ENCODE measurements at places on chromosomes 13 and 19.

DNA sequence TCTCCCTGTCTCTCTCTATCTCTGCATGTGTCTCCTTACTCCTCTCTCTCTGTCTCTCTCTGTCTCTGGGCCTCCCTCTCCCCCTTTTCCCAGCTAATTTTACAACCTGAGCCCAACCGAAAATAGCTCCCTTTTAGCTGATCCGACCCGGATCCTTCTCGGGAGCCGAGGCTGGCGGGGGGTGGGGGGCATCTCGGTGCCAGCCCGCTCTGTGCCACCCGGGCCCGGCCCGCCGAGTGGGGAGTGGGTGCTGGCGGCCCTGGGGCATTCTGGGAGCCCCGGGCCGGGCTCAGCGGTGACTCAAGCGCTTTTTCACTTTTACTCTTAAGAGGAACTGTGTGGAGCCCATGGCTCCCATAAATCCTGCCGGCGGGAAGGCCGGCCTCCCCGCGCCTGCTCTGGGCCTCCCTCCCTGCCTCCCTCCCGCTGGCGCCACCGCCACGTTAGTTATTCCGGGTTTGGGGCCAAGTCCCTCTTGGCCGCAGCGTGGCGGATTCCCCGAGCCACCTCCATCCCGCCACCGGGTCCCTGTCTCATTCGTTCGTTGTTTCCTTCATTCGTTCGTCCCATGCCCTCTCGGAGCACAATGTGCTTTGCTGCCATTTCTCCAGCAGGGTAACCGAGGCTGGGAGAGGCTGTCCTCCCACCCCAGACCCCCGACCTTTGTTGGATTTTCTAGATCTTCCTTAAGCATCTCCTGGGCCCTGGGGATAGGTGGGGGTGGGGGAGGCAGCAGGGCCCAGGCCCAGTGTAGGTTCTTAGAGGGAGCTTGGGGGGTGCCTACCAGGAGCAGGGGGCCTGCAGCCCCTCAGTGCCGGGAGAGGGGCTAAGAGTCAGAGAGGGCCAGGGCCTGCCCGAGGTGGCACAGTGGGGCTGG lies 3.2 kb downstream of the NFIC start:
- DNase-seq = no peak

GRCh38 chr19:17079710-17080439 lies 4.3 kb downstream of the MYO9B start:
- DNase-seq = peak; percentile 62

DNA sequence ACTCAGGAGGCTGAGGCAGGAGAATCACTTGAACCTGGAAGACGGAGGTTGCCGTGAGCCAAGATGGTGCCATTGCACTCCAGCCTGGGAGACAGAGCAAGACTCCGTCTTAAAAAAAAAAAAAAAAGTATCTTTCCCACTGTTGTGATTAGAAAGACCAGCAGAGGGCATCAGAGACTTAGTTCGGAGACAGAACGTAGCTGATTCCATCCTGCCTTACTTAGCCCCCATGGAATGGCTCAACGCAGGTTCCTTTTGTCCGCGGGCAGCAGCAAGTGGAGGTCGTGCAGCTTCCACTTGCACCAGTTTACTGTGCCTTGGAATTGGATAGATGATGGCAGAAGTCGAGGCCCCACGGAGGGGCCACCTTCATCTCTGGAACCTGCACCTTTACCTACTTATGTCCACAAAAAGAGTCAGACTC lies 8.1 kb downstream of the TIMM29 start:
- no peak for DNase-seq

DNA sequence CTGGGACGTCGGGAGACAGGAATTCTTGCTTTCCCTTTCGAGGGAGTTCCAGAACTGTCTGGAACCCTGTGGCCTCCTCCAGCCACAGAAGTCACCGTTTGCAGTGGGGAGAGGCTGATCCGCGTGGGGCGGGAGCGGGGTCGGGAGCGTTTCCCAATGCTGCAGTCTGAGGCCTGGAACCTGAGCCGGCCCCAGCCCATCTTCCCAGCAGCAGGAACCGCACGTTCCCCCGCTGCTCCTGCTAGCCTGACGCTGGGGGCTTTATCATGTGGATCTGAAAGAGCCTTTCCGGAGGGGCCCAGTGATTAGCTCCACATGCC lies 13.4 kb downstream of the DPP9 start:
- DNase-seq = no peak

- DNase-seq = no peak
Observed at GRCh38 chr19:1069009-1069779, 2.2 kb downstream of the ARHGAP45 start.

GRCh38 chr19:29544656-29545360 lies 19.0 kb downstream of the VSTM2B start:
- DNase-seq = no peak

GRCh38 chr13:61162636-61163035 lies 253.0 kb downstream of the PCDH20 start:
- no peak for DNase-seq

DNA sequence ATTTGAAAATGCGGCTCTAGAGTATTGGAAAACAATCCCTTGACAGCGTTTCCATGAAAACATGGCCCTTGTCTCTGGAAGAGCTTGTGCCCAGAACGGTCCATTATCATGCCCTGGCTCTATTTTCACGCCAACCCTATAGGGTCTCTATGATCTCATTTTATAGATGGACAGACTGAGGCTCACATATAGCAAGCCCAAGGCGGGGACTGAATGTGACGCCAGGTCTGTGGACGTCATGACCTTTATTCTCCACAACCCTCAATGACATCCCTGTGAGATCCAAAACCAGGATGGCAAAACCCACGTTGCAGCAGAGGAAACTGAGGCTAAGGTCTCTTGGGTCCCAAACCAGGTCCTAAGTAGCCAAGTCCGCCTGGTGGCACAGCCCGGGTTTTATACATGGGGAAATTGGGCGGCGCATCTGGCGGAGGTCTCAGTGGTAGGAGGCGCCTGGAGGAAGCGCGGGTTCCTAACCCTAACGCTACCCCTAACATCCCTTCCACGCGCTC lies 425 bp upstream of the COLGALT1 start:
- DNase-seq = no peak

DNA sequence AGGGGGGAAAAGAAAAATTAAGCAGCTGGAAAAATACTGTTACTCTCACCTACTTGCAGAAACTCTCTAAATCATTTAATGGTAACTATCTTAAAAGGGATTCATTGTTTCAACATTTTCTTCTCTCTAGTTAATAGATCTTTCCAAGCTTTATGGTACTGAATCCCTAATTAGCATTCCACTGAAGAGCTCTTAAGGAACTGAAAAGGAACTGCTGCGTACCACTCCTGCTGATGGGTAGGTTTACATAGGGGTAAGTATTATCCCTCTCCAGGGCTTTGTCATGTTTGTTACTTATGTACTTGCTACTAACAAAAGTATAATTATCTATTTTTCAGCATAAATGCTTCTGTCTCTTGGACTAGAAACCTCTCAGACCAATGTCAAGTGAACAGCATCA lies 12.5 kb downstream of the TEX30 start:
- DNase-seq = no peak

DNA sequence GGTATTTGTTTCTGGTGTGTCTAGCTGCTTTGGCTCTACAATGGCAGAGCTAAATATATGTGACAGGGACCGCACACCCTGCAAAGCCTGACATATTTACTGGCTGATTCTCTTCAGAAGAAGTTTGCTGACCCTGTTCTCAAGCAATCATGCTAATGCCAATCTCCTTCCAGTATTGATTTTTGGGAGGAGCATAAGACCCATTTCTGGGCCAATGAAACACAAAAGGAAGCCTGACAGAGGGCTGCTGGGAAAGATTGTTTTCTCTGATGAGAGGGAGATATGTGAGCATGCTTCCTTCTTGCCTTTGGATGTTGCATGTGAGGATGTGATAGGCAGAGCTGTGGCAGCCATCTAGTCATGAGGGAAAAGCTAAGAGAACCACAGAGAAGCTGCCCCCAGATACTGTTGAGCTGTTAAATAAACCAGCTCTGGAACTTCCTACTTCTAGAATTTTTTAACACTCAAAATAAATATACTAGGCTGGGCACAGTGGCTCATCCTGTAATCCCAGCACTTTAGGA lies 31.4 kb upstream of the TPTE2 start:
- no peak for DNase-seq

DNA sequence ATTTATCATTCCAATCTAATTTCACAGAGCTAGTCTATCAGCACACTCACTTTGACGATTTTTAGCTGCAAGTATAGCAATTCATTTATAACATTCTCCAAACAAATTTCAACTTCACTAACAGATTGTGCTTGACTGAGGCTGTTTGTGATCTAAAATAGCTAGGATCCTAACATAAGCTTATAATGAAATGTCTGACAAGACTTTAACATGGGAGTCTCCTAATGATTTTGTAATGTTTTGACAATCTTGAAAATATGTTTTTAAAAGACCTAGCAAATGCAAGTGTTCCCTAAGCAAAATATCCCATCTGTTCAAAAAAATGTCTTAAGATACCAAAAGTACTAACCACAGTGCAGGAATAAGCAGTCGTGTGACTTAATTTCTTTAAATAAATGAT lies 889.5 kb upstream of the SPRY2 start:
- DNase-seq = no peak

GRCh38 chr19:13478576-13478975 lies 27.7 kb downstream of the CACNA1A start:
- DNase-seq = no peak

DNA sequence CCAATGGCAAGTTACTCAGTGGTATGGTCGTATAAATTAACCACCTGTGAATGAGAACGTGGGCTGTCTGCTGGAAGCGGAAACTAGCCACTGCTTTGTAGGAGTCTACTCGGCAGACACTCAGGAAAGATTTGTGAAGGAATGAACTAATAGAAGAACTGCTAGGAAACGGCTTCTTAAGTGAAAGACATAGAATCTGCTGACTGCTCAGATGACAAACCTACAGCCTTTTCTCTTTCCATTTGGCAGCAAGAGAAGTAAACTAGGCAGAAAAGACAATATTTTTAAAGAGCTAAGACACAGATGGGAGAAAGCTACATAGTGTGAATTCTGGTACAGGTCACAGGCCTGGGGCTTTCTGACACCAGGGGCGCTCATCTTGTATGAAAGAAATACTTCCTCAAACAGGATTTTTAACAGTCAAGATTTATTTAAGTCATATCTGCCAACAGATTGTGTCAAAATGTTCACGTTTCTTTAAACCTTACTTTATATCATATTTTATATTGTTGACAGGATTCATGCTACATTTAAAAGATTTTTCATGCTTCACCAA lies 78.4 kb downstream of the MIPEP start:
- no peak for DNase-seq

- DNase-seq = no peak
Observed at GRCh38 chr13:98771838-98772611, 19.6 kb upstream of the SLC15A1 start.

- peak; percentile 80 for DNase-seq
Observed at GRCh38 chr19:41887711-41888382, 4.9 kb downstream of the ARHGEF1 start.

GRCh38 chr13:70694996-70695715 lies 586.9 kb upstream of the KLHL1 start:
- DNase-seq = no peak

- DNase-seq = no peak
Observed at GRCh38 chr13:24074678-24075077, 85.8 kb upstream of the SPATA13 start.

DNA sequence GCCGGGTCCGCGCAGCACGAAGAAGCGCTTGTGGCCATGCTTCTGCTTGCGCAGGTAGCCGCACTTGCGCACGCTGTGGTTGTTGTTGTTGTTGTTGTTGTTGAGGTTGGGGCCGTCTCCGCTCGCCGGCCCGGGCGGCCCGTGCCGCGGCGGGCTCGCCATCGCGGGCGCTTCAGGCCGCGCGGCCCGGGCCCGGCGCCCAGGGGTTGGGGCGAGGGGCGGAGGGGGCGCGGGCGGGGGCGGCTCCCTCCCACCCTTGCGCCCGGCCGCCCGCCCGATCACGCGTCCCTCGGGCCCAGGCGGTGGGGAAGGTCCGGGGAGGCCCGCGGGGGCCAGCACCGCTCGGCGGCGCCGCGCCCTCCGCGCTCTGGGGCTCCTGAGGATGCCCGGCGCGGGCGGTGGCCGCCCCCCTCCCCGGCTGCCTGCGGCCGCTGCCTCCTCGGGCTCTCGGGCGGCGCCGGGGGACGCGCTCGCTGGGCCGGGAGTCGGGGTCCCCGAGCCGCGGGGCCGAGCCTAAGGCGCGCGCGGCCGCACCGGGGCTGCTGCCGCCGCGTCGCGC lies 412 bp downstream of the IRS2 start:
- no peak for DNase-seq

GRCh38 chr19:31903979-31904378 lies 441.4 kb upstream of the ZNF507 start:
- no peak for DNase-seq

- no peak for DNase-seq
Observed at GRCh38 chr19:19329126-19329525, 8.5 kb downstream of the MAU2 start.

GRCh38 chr13:113746671-113747070 lies 12.4 kb upstream of the TMEM255B start:
- no peak for DNase-seq

DNA sequence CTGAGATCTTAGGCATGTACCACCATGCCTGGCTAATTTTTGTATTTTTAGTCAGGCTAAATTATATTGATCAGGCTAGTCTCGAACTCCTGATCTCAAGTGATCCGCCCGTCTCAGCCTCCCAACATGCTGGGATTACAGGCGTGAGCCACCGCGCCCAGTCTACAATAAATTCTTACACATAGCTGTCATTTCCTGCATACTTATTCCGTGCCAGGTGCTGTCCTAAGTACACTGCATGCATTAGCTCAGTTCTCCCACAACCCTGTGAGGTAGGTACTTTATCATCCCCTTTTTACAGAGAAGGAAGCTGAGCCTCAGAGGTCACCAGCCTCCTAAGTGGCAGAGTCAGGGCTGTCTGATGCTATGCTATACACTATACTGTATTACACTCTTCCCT lies 7.2 kb upstream of the RHPN2 start:
- DNase-seq = no peak

GRCh38 chr19:39406656-39407409 lies at the start of gene ZFP36:
Gene ZFP36 (plus strand): TSS chr19:39406847. CDS start chr19:39406905, 58 bp downstream.
- DNase-seq = peak; percentile 87

DNA sequence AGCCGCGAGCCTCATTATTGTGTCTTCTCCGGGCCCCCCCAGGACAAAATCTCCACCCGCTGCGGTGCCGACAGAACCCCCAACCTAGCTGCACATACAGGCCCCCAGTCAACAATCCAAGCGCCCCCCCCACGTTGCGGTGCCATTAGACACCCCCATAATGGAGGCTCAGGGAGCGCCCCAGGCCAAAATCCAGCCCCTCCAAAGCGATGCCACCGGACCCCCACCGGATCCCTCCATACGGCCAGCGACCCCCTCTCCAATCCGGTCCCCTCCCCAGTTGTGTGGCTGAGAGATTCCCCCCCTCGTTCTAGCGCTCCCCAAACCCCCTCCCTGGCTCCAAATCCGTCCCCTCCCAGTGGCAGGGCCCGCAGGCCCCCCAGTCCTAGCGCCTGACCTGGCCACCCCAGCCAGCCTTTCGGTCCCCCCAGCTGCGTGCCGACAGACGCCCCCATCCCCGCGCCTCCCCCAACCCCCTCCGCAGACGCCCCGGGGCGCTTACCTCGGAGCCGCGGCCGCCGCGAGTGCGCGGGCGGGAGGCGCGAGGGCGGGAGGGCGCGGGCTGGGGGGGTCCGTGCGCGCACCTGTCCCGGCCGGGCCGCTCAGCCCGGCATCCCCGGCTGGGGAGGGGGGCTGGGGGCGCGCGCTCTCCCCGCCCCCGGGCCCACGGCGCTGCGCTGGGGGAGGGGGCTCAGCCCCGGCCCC lies 21.6 kb upstream of the SEMA6B start:
- DNase-seq = no peak

GRCh38 chr19:49957262-49957915 lies 3.6 kb downstream of the SIGLEC11 start:
- DNase-seq = no peak

- no peak for DNase-seq
Observed at GRCh38 chr13:30796132-30796572, 60.8 kb downstream of the ALOX5AP start.
